Midbrain (tissue), 1 donor: ENCODE measurements at places on chromosomes 12 and 14.
A peak's percentile ranks its signal among the peaks of the same experiment; 100 is the strongest.

DNA sequence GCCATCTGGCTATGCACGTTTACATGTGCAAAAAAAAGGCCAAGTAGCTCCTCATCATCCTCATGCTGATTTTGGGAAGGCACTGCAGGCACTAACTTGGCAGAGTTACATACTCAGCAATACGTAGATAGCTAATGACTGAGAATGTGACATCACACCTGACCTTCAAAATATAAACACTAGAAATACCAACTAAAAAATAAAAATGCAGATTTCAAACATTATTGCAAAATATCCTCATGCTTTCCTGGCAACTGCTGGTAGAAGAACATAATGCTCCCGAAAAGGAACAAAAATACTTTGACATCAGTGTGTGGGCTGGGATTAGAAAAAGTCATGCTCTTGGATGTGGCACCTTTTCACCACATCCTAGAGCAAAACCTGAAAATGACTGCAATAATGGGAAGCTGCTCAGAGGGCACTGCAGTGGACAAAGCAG, 153.2 kb upstream of the ABCD2 start:
- no peak for DNase-seq

DNA sequence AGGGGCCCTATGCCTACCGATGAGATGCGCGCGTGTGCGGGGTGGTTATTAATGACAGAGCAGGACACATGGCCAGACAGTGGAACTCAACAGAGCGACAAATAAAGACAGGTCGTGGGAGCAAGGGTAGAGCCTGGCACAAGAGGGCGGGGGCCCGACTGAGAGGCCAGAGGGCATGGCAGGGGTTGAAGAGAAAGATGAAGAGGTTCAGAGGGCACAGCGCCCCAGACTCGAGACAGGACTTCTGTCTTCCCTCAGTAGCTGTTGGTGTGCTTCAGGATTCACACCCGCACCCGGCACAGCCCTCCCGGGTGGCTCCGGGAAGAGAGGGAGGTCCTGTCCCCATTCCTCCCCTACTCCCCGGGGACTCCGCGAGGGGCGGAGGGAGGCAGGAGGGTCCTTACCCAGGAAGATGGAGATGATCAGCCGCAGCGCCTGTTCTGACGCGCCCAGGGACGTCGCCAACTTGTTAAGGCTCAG, 366 bp downstream of the LPCAT3 start:
- no peak for DNase-seq

- no peak for DNase-seq
These were observed 143.8 kb downstream of the BCL11B start for GRCh38 chr14:99128185-99128584.

DNA sequence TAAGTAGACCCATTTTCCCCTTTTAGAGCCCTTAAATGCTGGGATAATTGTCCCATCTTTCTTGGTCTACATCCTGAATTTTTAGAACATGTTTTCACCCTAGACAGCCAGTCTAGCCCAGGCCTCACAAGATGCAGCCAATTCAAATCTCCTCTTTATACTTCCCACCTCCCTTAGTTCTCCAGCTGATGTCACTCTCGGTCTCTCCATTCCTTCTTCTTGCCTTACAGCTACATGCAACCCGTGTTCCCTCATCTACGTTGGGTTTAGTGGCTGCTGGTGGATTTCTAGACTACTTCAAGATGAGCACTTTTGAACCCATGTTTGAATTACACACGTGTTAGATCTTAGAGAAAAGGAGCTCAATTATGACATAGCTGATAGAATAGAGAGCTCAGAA, 132.0 kb downstream of the PPM1H start:
- DNase-seq = peak; percentile 16

DNA sequence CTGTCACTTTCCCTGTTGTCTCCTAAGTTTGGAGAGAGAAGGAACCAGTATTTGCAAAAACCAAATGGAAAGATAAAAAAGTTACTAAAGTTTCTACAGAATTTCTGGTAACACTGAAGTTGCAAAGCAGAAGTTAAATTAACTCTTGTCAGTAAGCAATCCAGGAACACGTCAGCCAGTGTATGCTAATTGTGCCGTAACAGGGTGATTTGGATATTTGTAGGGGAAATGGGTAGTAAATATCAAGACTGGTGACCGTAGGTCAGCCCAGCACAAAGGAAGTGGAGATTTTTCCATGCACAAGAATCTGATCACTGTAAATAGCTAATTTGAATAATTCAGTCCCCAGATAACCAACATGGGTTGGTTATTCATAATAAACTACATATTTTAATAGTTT, 2.3 kb downstream of the CDKN1B start:
- no peak for DNase-seq

GRCh38 chr14:77549451-77549850, 50.8 kb upstream of the ISM2 start:
- no peak for DNase-seq

DNA sequence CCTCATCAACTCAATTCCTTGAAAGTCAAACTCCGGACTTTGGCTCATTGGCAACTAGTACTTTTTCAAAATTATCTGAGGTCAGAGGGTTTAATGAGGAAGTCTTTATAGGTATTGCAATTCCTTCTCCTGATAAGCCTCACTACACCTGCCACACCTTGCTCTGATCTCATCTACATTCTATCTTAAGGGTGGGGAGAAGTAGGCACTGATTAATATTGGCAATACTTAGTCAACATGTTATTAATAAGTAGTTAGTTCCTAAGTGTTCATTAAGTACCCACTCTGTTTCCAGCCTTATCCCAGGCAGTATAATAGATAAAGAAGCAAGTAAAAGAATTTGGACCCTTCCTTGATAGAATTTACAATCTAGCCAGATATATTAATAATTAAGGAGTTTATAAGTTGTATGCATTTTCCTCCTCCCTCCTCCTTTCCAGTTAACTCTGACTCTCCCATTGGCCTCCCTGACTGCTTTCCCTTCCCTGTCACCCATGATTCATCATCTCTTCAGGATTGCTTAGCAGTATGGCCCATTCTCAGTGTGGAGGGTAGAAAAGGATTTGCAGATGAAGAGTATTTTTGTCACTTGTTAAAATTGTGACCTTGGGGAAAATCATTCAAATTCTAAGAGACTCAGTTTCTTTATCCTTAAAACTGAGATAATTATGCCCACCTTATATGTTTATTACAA, 231.0 kb upstream of the ATP2B1 start:
- DNase-seq = no peak
